ENCODE measurements at places on chromosomes 5 and 9. TPM values are rescaled to one million over a fixed set of nuclear protein-coding genes. Genes with fewer than 3 reads are reported as not detected.

DNA sequence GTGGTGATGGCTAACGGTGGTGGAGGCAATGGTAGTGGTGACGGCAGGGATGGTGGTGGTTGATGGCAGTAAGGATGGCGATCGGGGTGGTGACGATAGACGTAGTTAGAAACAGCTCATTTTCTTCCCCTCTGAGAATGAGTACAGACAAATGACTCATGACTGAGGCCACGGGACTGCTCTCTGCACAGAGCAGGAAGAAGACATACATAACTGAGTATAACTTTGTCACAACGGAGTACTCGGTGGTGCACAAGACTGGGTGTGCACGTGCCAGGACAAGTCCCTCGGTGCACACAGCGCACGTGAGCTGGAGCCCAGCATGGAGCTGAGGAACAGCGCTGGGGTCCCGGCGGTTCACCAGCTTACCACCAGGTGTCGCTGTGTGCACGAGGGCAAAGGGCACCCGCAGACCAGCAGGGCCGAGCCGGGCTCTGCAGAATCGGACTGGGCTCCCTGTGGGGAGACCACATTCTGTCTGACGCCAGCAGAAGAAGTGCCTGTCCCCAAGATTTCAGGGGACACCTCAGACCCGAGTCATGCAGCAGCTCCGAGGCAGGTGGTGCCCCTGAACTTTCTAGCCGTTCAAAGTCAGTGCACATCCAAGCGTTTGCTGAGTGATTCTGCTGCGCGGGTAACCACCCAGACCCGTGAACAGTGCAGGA lies 188.6 kb downstream of the FSTL4 start:
- peak; percentile 47 for DNase-seq

DNA sequence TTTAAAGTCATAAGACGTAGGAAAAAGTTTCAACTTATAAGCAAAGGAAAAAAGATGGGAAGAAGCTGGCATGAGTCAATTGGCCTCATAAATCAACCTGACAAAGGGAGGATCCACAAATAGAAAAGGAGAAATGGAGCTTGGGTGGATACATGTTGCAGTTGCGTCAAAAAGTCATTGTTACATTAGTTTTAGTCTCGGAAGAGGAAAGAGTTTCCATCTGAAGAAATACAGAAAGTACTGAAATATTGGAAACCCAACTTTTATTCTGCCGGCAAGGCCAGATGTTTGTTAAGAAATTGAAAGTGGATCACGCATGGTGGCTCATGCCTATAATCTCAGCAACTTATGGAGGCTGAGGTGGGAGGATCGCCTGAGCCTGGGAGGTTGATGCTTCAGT lies 11.3 kb upstream of the TIMD4 start:
- DNase-seq, result no peak

GRCh38 chr5:150763023-150763769 lies 4.4 kb upstream of the DCTN4 start:
- no peak for DNase-seq

DNA sequence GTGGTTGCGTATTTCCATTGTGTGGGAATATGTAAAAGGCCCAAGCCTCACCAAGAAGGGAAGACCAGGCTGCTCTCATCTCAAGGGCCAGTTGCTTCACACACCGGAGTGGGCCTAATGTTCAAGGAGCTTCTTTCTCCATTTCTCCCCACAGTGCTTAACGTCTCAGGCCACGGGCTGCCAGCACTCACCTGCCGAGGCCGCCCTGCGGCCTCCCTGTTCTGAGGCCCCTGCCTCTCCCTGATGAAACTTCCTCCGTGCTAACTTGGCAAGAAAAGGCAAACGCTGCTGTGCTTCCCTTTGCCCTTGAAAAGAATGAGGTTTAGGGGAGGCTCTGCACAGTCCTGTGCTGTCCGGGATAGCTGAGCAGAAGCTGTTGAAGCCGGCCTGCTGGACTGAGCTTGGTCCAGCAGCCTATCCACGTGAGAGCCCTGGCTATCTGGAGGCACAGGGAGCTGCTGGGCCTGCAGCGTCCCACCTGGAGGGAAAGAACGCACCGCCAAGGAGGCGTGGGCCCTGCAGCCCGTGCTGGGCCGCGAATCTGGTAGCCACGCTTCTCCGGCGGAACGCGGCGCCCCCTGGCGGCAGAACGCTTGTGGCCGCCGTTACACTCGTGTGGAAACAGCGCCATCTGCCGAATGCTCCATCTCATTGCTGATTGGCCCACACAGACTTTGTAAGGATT lies 73.5 kb upstream of the PRSS3 start:
- DNase-seq, result peak; percentile 71

DNA sequence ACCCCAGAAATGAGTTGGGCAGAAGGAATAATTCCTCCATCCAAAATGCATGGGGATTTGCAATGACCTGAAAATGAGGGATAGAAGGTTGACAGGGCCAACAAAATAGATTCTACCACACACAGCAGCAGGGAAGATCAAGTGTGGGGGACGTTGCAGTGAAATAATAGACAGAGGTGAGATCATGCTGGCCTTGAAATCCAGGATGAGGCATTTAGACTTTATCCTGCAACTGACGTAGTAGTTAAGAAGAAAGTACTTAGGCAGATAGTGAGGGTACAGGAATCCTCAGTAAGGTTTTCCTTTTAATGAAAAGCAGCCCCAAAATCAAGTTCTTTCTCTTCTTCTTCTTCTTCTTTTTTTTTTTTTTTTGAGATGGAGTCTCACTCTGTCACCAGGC lies 31.6 kb upstream of the TGFBR1 start:
- no peak for DNase-seq

GRCh38 chr5:180026320-180026719 lies 45.2 kb downstream of the RNF130 start:
- DNase-seq, result no peak

- no peak for DNase-seq
Measured at GRCh38 chr5:11504886-11505193, 399.4 kb downstream of the CTNND2 start.

- peak; percentile 68 for DNase-seq
Measured at GRCh38 chr9:113580041-113580953, 116.8 kb downstream of the RGS3 start.

DNA sequence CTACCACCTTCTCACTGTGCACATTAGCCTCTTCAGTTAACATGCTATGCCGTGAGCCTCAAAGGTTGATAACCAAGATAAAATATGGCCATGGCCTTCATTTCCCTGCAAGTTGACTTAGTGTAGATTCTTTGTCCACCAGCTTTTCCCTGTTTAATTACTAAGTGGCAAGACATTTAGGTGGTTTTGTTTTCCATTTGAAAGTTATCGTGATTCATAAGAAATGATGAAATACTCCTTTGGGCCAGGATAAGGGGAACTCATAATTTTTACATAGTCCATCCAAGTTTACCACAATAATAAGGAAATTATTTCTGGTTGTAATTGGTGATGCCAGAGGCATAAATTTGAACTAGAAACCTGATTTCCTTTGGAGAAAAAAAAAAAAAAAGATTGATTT lies 609.6 kb downstream of the TAF11L14 start:
- DNase-seq, result no peak

- DNase-seq, result no peak
Measured at GRCh38 chr5:104429911-104430310, 867.3 kb upstream of the NUDT12 start.

- DNase-seq, result no peak
Measured at GRCh38 chr9:4967523-4967922, 17.5 kb upstream of the JAK2 start.

DNA sequence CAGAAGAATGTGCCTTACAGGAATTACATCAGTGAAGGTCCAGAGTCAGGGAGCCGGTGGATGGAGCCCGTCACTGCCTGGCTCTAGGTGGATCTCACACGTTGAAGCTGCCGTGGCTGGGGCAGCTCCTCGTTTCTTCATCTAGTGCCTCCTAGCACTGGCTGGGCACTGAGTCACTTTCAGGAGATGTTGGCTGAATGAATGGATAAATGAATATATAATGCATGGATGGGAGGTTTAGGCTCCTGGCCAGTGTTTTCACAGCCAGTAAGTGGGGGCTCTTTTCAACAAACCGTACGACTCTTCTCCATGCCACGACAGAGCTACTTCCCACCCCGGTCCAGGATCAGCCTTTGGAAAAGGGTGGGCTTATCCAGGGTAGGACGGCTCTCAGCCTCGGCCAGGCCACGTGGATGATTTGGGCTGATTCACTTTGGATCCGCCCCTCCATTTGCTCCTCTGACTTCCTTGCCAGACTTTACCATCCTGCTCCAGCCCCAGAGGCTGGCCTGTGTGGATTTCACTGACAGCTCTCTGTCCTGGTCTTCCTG lies 1.3 kb upstream of the SH3PXD2B start:
- DNase-seq, result no peak

DNA sequence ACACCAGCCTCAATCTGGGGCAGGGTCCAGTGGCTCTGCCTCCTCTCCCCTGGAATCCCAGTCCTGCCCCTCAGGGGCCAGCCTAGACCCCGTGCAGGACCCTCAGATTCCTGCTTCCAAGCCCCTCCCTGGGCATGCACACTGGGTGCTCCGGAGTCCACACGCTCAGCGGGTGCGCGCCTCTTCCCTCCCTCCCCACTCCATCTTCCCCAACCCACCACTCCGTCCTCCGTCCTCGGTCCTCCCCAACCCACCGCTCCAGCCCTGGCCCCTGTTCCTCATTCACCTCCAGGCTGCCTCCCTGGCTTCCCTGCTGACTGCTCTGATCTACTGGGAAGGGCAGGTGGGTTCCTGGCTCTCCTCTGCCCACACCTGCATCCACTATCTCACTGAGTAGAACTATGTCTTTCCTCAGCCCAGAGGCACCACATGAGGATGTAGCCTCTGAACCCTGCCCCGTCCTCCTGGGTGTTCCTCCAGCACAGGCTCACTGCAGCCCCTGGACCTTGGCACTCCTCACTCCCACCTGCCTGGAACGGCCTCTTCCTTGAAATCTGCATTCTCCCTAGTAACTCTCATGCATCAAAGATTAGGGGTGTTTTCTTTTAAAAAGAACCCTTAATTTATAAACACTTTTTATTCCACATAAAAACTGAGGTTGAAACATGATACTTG lies 92.8 kb downstream of the CAMSAP1 start:
- DNase-seq, result no peak

DNA sequence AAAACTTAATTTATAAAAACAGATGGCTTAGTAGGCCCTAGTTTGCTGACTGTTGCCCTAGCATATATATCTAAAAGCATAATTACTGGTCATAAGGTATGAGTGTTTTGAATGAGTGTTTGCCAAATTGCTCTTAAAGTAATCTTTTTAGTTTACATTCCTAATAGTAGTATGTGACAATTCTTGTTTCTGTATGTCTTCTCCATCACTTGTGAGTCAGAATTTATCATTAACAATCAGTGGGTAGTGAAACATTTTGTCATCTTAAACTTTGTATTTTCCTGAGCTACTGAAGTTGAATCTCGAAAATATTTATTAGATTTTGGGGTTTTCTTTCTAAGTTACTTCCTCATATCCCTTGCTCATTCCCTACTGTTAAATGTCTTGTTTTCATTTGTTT lies 49.6 kb downstream of the APC start:
- DNase-seq, result no peak

- no peak for DNase-seq
Measured at GRCh38 chr9:132577119-132577518, 5.3 kb upstream of the BARHL1 start.

DNA sequence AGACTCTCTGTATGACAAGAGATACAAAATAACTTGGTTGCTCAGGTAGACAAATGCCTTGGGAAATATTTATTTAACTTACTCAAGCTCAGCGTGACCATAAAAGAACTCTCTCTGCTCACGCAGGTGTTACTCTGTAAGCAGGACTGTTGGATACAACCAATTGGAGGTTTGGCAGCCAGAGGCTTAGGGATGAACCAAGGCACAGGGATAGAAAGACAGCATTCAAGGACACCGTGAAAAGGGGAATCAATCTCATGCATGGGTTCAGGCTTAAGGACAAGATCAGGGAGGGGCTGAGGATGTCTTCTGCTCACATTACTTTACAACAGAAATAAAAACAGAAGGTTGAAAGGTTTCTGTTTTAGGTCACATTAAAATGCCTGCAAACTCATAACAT lies 389.0 kb upstream of the BRINP1 start:
- no peak for DNase-seq

- no peak for DNase-seq
Measured at GRCh38 chr5:127331890-127332649, 41.5 kb downstream of the MEGF10 start.

GRCh38 chr5:168800701-168801100 lies 221.5 kb upstream of the PANK3 start:
- DNase-seq, result no peak

DNA sequence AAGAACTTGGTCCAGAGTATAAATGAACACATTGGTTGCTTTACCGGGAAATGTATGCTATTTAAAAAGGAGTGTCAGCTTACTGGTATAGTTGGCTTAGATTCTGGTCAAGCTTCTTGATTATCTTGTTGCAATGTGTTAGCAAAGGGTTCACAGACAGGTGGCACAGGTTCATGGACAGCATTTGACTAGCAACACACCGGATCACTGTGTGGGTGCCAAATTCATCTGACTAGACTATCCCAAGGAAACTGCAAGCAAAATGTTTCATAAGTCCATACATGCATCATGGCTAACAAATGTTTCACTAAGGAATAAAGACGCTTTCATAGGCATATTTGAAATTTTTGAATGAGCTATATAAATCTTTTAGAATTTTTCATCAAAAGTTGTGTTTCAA lies 274.1 kb downstream of the PLK2 start:
- DNase-seq, result no peak

DNA sequence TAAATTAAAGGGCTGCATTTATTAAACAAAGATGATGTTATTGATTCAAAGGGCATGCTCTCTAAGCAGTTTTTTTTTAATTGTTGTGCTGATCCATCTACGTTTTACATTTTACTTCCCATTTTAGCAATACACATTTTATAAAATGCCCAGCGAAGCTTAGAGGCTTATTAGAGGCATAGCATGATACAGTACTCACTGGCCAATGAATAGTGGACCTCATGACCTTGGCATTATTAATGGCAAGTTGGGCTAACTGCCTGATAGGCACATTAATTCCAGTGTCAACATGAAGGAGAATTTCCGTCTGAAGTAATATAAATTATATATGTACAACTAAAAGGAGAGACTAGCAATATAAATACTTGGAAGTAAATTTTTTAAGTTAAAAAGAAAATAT lies 837.2 kb downstream of the EFNA5 start:
- no peak for DNase-seq

HMCN2 gene
- total RNA-seq, result under 0.01 TPM

NUTM2G gene
- total RNA-seq, result not detected

RELL2 gene
- 2.4 TPM for total RNA-seq

GARNL3 gene
- total RNA-seq, result 1.3 TPM

TRAPPC13 gene
- 5.1 TPM for total RNA-seq

LIX1 gene
- not detected for total RNA-seq

PAIP1 gene
- 40.4 TPM for total RNA-seq

GFPT2 gene
- under 0.01 TPM for total RNA-seq

CCNO gene
- total RNA-seq, result under 0.01 TPM

TMCO6 gene
- total RNA-seq, result 25.3 TPM

PDE6A gene
- under 0.01 TPM for total RNA-seq

ADAMTS12 gene
- total RNA-seq, result not detected

CSF2 gene
- not detected for total RNA-seq
